ENCODE measurements at places on chromosomes 16 and 17. TPM values are rescaled to one million over a fixed set of nuclear protein-coding genes. Genes with fewer than 3 reads are reported as not detected.

GRCh38 chr16:74577882-74578366 is 29.0 kb downstream of the GLG1 start:
- no peak for DNase-seq

DNA sequence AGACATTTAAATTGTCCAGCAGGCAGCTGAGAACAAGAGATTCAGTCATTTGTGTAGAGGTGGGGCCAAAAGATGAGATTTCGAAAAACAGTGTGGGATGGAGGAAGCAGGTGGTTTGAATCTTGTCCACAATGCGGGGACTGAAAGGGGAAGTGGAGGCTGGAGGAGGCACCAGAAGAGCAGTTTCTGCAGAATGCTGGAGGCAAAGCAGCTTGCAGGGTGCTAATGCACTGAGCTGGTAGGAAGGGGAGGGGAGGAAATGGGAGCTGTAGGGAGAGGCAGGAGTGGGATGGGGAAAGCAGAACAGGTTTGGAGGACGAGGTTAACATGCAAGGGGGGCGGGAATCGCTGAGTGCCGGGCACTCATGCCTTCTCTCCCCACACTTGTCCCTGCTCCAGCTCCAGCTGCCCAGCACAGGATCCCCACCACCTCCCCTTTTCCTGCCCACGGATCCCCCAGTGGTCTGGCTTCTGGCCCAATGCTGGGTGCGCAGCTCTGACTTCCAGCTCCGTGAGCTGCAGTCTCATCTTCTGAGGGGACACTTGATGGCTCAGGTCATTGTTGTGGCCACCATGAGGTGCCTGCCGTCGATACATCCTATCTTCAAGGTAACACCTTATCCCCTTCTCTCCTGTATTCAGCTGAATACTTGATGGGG is 9.4 kb downstream of the C17orf100 start:
- no peak for DNase-seq

DNA sequence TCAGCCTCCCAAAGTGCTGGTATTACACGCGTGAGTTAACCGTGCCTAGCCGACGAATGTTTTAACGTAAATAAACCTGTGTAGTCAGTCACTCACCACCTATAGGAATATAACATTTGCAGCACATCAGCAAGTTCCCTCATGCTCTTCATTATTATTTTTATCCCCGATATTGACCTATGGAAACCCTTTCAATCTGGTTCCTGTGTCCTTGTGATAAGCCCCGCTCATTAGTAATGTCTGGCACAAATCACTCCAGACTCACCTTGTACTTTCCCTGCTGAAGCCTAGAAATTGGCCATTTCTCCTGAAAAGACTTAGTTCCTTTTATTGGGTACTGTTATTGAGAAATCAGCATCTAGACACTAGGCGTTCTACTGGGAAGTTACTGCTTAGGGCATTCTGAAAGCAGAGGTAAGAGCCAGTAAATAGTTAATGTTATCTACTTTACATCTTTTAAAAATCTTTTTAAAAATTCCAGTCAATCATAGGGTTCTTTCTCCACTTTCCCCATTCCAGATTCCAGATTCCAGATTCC is 1.5 kb upstream of the PHKG2 start:
- no peak for DNase-seq

DNA sequence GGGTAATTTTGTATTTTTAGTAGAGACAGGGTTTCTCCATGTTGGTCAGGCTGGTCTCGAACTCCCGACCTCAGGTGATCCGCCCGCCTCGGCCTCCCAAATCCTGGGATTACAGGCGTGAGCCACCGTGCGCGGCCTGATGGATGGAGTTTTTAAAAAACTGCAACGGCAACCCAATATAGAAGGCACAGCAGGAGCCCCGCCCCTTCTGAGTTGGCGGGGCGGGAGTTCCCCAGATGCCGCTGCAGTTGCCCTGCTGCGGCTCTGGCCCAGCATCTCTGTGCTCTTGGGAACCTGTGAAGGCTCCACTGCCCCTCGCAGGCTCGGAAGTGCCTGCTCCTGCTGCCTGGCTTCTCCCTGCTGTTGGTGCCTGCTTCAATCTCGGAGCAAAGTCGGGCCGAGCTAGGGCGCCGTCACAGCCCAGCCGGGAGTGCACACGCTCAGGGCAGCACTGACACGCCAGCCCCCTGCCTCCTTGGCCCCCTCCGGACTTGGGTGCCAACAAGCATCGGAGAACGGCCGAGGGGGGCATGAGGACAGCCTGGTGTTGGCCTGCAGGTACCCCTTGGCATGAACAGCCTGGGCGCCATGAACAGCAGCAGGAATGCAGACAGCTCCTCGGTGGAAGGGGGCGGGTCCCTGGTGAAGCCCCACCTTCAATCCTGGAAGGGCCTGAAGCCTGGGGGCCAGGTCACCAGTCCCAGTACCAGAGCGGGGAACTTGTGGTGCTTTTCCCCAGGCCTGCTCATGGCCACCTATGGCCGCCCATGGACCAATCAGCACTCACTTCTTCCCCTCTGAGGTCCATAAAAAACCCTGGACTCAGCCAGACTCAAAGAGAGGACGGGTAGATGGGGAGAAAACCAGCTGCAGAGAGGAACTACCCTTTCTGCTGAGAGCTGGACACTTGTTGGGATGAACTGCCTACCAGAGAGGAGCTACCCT is 2.3 kb upstream of the NT5M start:
- peak; percentile 30 for DNase-seq

DNA sequence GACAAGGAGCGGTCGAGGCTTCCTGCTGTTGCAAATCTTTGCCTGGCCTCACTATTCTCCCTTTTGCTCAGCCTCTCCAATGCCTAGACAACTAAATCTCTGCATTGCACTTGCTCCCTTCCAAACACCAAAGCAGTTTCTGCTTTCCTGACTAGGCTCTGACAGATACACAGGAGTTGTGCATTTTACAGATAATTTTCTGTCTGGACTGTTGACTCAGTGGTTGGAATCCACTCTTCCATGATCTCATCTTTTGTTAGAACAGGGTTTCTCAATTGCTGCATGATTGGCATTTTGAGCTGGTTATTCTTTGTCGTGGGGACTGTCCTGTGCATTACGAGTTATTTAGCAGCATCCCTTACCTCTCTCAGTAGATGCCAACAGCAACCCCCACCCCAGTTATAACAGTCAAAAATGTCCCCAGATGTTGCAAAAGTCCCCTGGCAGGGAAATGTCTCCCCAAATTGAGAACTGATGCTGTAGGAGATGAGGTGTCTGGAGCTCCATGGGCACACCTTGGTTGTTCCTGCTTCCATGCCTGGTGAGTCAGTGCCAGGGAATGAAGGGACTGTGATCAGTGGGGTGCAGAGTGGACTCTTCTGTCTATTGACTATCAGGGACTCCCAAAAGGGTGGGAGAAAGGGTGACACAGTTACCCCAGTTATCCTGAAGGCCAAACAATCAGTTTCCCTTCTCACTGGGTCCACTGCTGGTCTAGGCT is 557.4 kb upstream of the PSMD7 start:
- DNase-seq, result no peak

DNA sequence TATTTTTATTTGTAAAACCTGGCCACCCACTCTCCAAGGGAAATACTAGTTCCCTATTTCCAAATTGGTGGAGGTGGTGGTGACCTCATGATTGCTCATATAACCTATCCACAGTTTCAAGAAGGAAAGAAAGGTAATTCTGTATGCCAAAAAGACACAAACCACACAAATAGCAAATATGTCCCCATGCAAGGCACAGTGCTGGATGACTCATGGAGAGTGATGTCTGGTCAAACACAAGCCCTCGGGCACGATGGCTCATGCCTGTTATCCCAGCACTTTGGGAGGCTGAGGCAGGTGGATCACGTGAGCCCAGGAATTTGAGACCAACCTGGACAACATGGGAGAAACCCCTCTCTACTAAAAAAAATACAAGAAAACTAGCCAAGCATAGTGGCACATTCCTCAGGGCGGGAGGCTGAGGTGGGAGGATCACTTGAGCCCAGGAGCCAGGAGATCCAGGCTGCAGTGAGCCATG is 64.2 kb downstream of the GNA13 start:
- no peak for DNase-seq

GRCh38 chr17:49699966-49700575 is 7.7 kb downstream of the SLC35B1 start:
- no peak for DNase-seq

DNA sequence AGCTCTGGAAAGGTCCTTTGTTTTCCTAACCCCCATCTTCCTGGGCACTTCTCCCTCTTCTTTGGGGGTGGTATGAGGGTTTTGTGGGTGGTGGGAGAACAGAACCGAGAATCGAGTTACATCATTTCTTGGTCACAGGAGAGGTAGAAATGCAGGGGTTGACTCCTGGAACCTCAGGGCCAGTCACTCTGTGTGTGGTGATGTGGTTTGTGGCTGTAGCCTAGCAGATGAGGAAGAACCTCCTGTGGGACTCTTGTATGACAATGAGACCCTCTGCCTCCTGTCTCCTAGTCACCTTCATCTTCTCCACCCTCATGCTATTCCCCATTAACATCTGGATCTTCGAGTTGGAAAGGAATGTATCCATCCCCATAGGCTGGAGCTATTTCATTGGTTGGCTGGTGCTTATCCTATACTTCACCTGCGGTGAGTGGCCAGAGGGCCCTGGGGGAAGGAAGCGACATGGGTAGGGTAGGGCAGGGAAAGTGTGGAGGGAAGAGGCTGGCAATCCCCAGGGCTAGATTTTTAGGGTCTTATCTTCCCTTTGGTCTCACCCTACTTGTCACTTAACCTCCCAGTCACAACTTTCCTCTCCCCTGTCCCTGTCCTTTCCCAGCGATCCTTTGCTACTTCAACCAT is 5.5 kb downstream of the ODF4 start:
- no peak for DNase-seq

GRCh38 chr17:44556166-44556831 is 985 bp upstream of the FZD2 start:
- DNase-seq, result no peak

- no peak for DNase-seq
Measured at GRCh38 chr17:30398328-30399041, 19.8 kb downstream of the CPD start.

The WNT9B gene
- not detected for total RNA-seq

GRCh38 chr17:14334919-14335318 is 34.0 kb downstream of the HS3ST3B1 start:
- no peak for DNase-seq

DNA sequence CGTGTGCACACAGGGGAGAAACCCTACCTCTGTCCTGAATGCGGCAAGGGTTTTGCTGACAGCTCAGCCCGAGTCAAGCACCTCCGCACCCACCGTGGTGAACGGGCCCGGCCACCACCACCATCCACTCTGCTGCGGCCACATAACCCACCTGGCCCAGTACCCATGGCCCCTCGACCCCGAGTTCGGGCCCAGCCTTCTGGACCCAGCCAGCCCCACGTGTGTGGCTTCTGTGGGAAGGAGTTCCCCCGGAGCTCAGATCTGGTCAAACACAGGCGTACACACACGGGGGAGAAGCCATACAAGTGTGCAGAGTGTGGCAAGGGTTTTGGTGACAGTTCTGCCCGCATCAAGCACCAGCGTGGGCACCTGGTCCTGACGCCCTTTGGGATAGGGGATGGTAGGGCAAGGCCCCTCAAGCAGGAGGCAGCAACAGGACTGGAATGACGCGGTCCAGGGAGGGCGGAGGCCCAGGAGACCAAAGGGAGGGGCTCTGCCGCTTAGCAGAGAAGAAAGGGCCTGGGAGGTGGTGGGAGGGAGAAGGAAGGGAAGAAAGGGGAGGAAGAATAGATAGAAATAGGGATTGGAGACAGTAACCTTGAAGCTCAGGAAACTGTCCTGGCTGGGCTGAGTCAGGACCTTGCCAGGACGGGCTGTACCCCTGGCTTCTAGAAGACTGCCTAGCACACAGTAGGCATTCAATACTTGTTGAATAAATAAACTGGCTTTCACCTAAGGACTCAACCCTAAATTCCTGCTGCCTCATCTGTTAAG is 3.6 kb downstream of the ZNF48 start:
- DNase-seq, result no peak

DNA sequence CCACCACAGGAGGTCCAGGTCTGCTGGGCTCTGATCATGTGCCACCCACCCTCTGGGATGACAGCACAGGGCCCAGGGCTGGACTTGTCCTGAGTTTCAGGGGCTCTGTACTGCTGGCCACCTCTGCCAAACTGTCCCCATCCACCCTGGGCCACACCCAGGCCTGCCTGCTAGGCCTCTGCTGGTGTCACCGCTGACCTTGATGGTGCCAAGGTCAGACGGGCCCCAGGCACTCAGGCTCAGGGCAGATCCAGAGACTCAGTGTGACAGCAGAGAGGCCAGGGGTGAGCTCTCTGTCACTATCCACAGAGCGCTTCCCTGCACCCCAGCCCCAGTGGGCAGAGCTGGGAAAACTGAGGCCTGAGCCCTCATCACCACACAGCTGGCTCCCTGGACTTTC is 75.6 kb downstream of the RMI2 start:
- no peak for DNase-seq

The SCN4A gene
- total RNA-seq, result 0.08 TPM

DNA sequence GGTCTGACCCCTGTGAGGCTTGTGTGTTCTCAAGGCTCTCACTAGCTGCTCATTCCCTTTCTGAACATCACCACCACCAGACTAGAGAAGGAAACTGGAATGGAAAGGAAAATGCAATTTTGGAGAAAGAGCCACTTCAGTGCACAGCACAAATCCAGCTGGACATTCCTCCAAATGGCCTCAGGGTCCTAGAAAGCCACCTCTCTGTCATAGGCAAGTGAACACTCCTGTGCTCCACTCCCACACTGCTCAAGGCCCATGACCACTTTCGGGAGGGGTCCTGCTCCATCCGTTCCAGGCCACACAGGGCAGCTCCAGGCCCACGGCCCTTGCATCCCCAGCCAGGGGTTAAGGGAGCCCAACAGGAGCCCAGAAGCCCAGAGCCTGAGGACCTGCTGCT is 2.6 kb downstream of the LRRC75A start:
- no peak for DNase-seq

The TNFRSF17 gene
- total RNA-seq, result not detected

DNA sequence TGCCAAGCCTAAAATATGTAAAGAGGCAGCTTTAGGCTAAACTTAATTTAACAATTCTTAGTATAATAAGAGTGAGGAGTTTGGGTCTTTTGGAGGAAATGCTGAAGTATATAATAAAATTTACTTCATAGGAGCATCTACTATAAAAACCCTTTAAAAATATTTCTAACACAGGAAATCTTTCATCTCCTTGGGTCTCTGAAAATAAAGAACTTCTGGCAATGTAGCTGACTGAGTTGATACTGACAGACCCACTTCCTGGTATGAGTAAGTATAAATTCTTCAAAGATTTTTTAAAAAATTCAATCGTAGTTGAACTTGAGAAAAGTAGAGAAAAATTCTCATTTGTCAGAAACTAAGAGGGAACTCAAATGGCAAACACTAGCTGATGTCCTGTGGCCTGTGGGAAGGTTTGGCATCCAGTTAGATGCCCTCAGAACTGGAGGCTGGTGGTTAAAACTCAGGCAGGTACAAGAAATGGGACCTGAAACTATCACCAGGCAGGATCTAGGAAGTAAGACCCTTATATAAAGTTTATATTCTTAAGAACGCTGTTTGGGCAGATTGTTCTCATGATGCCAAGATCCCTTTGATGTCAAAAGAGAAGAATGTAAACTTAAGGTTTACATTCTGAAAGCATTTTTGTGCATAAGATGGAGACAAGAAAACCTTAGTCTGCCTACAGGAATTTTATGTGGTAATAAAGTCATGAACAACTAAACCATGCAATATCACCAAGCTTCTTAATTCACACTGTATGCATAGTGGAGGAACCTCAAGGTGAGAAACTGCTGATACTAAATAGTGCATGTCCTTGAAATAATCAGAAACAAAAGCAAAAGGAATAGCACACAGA is 6.2 kb downstream of the KRTAP4-6 start:
- no peak for DNase-seq

The ADGRG1 gene
- total RNA-seq, result 0.67 TPM
